ENCODE measurements at places on chromosomes 6 and 20.
A peak's percentile ranks its signal among the peaks of the same experiment; 100 is the strongest.

GRCh38 chr20:11917663-11918062 lies at the start of gene BTBD3:
TSS of gene BTBD3 (plus strand) at chr20:11917893. CDS start at chr20:11918276, 383 bp downstream.
- no peak for DNase-seq

DNA sequence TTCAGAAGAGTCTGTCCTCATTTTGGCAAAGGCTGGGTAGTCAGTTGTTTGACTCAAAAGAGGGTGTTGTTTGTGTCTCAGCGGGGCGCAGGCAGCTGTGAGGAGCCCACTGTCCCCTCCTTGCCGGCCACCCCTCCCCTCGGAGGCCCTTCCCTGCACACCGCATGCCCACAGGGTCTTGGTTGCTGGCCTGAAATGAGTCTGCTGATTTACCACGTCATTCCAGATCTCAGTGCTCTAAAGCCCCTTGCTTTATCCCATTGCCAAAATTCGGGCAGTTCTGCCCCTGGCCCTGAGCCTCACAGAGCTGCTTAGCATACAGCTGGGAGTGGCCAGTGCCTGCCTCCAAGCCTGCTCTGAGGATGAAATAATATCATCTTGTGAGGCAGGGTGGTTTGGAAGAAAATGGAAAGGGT lies 220.7 kb downstream of the UST start:
- no peak for DNase-seq

GRCh38 chr6:28322661-28323060 lies 13.3 kb downstream of the ZSCAN31 start:
- no peak for DNase-seq

GRCh38 chr20:25057234-25058050 lies 497 bp downstream of the ACSS1 start:
- DNase-seq: peak; percentile 55

GRCh38 chr6:19723545-19723944 lies 113.6 kb upstream of the ID4 start:
- no peak for DNase-seq

DNA sequence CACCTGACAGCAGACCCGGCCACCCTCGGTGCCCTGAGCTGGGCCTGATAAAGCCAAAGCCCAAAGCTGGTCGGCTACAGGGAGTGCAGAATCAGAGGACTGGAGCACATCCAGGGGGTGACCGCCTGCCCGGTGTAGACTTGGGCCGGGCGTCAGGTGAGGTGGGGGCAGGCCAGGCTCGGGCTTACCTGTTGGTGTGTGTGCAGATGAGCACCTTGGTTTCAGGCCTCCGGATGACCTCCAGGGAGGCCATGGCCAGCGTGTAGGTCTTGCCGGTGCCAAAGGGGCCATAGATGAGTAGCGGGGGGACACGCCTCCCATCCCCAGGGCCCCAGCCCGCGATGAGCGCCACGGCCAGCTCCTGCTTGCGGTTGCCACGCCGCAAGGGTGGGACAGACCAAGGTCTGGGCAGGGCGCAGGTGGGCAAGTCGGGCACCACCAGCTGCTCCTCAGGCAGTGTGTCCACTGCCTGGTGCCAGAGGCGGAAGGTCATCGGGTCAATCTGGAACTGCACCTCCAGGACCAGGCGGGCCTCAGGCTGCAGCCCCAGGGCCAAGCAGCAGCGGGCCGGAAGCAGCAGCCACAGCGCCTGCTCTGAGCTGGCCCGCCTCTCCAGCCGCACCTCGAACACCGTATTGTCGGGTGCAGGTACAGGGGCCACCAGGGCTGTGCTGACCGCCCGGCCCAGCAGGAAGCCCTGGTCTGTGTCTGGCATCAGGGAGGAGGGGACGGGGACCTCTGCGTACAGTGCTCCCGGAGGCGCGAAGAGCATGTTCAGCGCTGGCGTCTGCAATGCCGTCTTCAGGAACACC lies 5.7 kb downstream of the HELZ2 start:
- no peak for DNase-seq

DNA sequence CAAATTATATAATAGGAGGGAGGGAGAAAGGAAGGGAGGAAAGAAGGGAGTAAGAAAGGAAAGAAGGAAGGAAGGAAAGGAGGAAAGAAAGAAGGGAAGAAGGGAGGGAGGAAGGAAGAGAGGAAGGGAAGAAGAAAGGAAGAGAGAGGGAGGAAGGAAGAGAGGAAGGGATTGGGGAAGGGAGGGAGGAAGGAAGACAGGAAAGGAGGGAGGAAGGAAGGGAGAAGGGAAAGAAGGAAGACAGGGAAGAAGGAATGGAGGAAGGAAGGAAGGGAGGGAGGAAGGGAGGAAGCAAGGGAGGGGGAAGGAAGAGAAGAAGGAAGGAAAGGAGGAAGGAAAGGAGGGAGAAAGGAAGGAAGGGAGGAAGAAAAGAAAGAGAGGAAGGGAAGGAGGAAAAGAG lies 660.5 kb downstream of the EPM2A start:
- DNase-seq: no peak

- no peak for DNase-seq
Measured at GRCh38 chr6:134432036-134432435, 114.1 kb upstream of the SGK1 start.

GRCh38 chr20:62704341-62704948 lies 4.2 kb upstream of the NTSR1 start:
- DNase-seq: no peak

GRCh38 chr20:52837378-52837777 lies 134.8 kb upstream of the TSHZ2 start:
- no peak for DNase-seq

- no peak for DNase-seq
Measured at GRCh38 chr6:120354452-120355098, 979.7 kb downstream of the TBC1D32 start.

- DNase-seq: no peak
Measured at GRCh38 chr20:2141600-2142575, 40.3 kb downstream of the STK35 start.

DNA sequence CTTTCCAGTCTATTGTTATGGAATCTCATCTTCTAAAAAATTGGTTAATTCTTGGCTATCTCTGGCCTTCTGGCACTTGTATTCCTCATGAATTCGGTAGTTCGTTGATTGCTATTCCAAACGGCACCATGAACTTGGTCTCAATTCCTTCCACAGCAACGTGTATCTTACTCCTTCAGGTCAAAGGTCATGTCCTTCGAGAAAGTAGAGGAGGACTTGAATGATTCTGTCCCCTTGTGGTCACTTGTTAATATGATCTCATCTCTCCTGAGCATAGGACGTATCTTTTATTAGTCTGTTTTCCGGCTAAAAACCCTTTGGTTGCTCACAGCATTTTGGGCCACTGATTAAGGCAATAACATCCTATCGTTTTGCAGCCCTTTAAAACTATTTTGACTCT lies 9.4 kb downstream of the TLDC2 start:
- no peak for DNase-seq

DNA sequence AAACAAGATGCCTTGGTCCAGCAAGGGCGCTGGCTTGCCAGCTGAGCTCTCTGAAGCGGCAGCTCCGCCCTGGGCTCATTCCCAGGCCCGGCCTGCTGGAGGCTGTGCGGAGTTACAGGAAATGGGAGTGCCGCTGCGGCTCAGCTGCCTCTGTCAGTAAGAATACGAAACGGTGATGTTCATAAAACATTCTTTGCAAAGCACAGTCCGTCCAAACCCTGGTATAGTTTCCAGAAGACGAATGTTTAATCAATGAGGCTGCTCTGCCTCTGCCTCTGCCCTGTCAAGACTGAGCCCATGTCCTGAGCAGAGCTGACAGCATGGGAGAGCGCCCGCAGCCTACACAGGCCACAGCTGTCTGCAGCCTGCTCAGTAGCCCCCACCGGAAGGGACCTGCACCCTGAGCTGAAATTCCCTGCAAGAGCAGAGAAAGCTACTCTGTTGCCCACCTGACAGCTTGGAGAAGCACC lies 153.3 kb upstream of the SNX9 start:
- no peak for DNase-seq

DNA sequence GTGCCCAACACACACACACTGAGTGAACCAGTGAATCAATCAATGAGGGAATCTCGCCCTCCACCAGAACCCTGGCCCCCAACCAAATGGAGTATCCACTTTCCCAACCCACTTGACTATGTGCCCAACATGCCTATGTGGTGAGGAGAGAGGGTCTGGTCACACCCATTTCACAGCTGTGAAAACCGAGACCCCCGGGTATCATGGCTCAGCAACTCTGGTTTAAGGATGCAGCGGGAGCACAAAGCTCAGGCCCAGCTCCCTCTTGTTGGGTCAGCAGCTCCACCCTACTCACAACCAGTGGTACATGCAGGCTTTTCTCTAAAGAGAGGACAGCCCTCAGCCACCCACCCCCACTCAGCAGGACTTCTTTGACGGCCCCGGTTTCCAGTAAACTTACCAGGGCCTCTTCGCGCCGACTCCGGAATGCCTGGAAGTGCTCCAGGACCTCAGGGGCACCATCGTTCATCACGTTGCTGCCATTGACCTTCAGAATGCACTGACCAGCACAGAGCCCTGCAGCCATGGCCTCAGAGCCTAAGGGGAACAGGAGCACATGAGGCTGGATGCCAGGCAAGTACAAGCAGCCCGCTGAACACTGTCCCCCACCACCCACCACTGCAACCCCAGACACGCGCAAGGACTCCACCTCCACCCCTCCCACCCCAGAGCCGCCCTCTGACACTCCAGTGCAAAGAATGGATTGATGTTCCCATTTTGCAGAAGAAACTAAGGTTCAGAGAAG lies 174.7 kb downstream of the PREX1 start:
- DNase-seq: no peak

DNA sequence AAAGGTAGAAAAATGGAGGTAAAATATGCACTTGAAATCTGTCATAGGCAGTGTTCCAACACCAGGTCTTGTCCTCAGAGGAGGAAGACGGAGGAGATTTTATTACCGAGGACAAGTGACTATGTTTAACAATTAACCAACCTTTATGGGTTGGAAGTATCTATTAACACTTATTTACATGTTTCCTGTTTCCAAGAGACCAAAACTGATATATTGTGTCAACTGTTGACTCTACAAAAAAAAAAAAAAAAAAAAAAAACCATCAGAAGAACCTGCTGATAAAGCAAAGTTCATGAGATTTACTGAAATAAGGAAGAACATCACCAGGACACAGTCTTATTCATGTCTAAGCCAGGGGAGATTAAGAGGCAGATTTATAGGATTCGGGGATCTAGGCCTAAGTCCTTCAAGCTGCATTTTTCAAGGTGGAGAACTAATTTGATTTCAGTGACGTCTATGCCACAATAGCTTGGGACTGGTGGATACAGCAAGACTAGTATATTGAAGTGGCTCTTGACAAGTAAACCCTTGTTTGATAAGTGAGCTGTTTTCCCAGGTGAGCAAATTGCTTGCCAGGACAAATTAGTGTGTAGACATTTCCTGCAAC lies 126.6 kb upstream of the NAA20 start:
- DNase-seq: no peak

DNA sequence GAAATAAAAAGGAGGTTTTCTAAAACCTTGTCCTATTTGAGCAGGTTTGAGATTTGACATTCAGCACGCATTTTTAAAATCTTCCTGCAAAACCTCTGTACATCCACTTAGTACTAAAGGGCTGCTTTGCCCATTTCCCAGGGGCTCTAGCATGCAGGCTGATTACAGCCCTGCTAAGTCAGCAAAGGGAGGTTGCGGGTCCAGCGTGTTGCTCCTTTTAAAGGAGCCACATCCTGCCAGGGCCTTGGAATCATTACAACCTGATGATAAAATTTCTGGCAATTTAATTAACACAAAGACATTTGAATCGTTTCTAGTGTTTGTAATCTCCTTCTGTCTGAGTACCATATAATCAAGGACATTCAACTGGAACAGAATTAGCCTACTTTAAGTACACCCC lies 455.1 kb upstream of the CITED2 start:
- no peak for DNase-seq

GRCh38 chr6:5078121-5078669 lies 6.9 kb upstream of the PPP1R3G start:
- DNase-seq: no peak

GRCh38 chr6:35312807-35313206 lies 15.2 kb downstream of the DEF6 start:
- DNase-seq: no peak

DNA sequence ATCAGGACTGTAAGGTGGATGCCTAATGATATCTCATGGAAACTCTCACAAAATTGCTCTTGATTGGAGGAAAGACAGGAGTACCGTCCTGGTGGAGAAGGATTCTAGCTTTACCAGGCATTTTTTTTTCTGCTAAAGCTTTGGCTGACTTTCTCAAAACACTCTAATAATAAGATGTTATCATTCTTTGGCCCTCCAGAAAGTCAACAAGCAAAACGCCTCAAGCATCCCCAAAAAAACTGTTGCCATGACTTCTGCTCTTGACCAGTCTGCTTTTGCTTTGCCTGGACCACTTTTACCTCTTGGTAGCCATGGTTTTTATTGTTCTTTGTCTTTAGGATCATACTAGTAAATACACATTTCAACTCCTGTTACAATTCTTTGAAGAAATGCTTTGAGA lies 55.5 kb upstream of the RUNX2 start:
- DNase-seq: no peak

GRCh38 chr6:128271011-128271410 lies 249.4 kb downstream of the PTPRK start:
- DNase-seq: no peak

- no peak for DNase-seq
Measured at GRCh38 chr6:30820193-30820592, 64.1 kb upstream of the DDR1 start.

- DNase-seq: no peak
Measured at GRCh38 chr6:20137240-20137639, 75.0 kb downstream of the MBOAT1 start.

- DNase-seq: no peak
Measured at GRCh38 chr6:167974640-167975344, 22.7 kb upstream of the KIF25 start.

DNA sequence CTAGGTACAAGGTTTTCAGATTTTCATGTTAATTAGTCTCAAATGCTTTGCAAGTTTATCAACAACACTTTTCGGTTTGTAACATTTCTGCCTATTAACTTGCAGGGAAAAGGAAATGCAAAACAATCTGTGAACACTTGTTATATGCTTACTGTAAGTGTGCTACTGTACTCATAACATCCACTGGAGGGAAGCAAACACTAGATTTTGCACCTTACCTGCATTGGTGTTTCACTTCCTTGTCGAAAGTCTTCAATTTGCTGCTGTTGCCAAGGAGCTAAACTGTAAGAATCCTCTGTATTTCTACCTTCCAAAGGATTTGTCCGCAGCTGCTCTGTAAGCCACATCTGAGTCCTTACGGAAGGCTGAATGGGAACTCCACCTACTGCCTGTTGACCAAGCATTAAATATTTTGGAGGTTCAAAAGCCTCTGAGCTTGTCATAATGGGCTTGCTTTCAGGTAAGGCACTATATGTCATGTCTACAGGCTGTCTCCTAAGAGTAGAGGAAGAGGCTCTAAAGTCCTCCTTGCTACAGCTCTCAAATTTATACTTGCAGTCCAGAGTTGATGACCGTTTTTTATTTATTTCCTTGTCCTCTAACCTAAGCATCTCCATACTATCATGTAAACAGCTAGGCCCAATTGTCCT lies 17.3 kb downstream of the PLN start:
- DNase-seq: no peak

GRCh38 chr6:55052846-55053245 lies 121.5 kb upstream of the HCRTR2 start:
- DNase-seq: no peak

- DNase-seq: no peak
Measured at GRCh38 chr6:90107771-90108282, 188.8 kb downstream of the BACH2 start.

- no peak for DNase-seq
Measured at GRCh38 chr6:63307581-63308246, 12.1 kb downstream of the LGSN start.
